ENCODE measurements at places on chromosomes 5 and 9.

GRCh38 chr9:32589083-32589723 lies 16.2 kb upstream of the NDUFB6 start:
- DNase-seq: peak; percentile 32

GRCh38 chr9:92749071-92749933 lies 15.3 kb downstream of the BICD2 start:
- DNase-seq: no peak

DNA sequence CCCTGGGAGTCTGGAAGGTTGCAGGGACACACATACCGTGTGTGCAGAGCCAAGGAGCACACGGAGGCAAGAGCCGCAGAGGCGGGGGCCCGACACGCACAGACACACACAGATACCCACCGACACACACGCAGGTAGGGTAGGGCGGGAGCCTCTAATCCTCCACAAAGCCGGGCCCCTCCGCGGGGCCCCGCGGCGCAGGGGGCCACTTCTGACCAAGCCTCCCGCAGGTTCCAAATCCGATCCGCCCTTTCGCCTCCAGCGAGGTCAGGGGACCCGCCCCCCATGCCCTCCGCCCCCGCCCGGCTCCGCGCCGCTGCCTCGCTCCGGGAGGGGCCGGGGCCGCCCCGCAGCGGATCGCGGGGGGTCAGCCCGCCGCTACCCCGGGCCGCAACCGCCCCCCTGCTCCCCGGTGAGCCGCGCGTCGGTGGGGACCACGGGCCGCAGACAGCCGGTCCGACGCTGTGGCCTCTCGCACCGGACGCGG lies 1.4 kb upstream of the LMX1B start:
- no peak for DNase-seq

GRCh38 chr5:149800633-149801032 lies 70.5 kb downstream of the PPARGC1B start:
- no peak for DNase-seq

DNA sequence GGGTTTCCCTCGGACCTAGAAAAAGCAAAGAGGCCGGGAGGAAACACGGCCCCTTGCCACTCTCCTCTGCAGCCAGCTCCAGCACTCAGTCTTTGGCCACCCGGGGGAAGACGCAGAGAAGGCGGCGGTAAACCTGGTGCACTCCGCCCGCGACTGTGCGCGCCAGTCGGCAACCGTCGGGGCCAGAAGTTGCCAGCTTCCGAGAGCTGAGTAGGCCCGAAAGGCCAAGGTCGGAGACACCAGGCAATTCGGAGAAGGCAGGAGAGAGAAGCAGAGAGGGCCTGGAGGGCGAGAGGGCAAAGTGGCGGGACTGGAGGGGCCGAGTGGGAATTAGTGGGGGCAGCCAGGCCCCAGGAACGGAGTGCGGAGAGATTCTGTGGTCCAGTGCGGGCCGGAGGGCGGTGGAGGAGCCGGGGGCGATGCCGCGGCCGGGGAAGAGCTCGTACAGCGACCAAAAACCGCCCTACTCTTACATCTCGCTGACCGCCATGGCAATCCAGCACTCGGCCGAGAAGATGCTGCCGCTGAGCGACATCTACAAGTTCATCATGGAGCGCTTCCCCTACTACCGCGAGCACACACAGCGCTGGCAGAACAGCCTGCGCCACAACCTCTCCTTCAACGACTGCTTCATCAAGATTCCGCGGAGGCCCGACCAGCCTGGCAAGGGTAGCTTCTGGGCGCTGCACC lies at the start of gene FOXB2:
Gene FOXB2 (plus strand): TSS at position 420 of the 690 bp plus-strand sequence. CDS start 0 bp downstream, at position 420.
- no peak for DNase-seq
